Glutamatergic neuron (in vitro differentiated cells): ENCODE measurements at places on chromosomes 7 and 10.

DNA sequence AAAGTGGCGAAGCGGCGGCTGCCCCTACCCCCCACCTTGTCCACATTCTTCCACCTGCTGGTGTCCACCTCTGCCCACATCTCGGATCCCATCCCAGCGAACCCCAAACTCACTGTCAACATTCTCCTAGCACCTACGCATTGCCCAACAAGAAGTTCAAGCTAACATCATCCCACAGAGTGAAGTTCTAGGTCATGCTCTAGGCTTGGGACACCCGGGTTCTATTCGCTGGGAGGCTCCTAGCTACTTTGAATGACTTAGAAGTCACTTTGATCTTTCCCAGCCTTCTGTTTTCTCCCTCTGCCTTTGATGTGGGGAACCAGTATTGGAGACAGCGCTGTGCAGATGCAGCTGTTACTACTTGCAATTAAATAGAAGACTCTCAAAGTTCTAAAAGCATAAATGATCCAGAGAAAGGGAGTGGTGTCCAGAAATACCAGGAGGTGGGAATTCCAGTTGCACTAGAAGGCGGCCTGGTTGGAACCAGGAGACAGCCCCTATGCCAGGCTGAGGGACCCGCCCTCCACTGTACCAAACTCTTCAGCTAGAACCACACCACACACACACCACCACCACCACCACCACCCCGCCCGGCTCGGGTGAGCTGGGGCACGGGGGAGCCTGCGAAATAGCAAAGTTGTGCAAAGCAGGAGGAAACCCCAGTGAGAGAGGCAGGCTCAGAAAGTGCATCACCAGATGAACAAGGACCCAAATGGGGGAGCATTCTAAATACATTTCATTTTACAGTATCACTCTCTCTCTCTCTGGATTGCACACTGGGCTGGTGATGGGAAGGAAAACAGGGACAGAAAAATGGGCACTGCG is 5.5 kb upstream of the VGF start:
- no peak for DNase-seq

- DNase-seq: no peak
Measured at GRCh38 chr10:124619195-124619594, 125.0 kb downstream of the FAM53B start.

- no peak for DNase-seq
Measured at GRCh38 chr10:125093199-125093973, 67.0 kb downstream of the CTBP2 start.

- no peak for DNase-seq
Measured at GRCh38 chr7:22819476-22819875, 3.2 kb downstream of the TOMM7 start.

DNA sequence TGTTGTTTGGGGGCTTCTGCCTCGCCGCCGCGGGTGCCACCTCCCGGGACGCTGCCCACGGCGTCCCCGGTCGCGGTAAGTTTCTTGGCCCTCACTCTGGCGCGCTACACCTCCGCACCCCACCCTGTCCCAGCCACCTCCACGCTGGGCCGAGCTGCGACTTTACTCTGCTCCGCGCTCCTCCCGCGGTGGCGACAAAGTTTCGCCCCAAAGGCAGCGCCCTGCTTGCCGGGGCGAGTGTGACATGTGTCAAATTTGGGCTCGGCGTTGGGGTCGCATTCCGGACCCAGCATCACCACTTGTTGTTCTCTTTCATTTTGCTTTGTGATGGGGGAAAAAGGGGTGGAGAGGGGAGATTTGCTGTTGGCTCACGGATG is 167.7 kb upstream of the PPP1R3A start:
- peak; percentile 40 for DNase-seq

DNA sequence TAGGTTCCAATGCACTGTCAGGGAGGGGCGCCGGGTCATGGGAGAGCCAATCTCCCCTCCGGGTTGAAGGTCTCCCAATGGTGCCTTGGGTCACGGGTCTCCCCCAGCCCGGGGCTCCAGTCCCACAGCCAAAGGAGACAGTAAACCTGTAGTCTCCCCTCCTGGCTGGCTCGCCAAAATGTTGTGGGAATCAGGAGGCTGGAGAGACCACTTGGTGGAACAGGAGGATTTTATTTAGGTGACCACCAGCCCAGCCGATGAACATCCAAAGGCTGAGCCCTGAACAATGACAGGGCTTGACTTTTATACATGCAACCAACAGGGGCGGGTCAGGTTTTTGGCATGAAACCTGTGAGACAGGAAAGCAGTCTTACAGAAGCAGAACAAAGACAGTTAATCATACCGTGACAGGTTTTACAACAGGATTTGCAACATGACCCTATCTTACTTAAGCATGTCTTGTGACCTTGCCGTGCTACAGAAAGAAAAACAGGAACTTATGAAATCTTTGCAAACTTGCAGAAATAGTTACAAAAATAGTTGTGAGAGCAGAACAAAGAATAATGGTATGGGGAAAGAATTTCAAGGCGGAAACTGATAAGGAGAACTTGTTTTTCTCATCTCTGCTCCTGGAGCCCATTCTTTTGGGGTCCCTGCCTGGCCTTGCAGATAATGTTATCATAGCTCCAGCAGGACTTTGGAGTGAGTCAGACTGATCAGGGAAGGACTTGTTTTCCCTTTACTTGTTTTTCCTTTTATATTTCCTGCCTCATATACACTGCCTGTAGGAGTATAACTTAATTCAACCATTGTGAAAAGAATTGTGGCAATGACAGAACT is 7.1 kb downstream of the ERV3-1 start:
- DNase-seq: no peak

DNA sequence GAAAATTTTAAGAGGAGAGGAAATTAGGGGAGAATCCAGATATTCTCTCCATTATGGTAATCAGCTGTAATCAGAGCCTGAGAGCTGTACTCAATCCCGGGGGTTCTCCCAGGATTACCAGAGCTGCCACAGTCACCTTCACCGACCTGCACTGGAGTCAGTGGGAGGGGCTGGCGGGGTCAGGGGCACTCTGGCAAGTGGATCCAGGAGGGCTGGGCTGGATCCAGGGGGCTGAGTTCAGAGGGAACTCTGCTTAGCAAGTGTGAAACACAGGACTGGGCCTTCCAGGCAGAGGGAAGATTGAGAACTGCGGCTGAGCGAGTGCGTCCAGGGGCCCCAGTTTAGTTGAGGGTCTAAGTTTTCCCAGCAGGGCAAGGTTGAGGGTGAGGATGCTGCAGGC is 89.2 kb downstream of the BMS1 start:
- no peak for DNase-seq

DNA sequence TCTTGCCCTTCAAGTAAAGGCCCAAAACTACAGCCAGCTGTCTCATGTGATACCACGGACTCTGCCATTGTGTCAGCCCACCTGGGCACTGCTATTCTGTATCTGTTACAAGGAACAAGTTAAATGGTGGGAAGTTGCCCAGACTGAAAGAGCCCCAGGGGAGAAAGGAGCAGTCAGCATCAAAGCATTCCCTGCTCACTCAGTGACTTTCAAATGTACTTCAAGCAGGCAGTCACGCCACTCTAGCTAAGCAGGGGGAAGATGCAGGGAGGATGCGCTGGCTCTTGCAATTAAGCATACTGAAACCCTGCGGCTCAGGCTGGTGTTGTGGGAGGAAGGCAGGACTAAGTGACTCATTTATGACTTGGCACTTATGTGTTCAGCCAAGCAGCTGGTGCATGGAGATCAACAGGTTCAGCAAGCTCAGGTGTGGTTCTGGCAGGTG is 1249.6 kb downstream of the TYW1 start:
- DNase-seq: no peak

DNA sequence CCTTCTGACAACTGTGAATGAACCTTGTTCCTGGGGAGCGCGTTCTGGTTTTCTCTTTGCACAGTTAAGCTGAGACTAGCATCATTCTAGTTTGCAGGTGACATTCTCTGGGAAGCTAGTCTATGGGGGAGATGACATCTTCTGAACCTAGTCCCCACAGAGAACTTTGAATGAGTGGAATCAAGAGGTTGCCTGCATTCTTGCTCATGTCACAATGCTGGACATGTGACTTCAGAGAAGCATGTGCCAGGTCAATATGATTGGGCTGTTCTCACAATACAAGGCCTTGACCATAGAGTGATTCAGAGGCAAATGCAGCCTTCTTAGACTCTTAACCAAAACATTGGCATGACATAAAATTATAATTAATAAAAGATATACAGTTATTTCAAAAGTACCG is 22.1 kb downstream of the KLLN start:
- no peak for DNase-seq

DNA sequence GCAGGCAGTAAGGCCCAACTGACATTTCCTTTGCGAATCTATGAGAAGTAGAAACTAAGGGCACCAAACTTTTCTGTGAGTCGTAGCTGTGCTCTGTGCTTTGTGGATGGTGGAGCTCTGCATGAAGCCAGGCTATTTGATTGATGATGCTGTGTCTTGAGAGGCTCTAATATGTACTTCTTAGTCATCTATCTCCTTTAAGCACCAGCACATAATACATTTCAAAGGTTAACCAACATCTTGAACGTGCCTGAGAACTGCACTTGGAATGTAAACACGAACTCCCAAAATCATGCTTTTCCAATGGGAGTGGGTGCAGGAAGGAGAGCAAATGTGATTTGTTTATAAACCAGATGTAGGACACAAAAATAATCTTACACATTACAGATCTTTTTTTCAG is 411.6 kb downstream of the PARD3 start:
- DNase-seq: no peak

DNA sequence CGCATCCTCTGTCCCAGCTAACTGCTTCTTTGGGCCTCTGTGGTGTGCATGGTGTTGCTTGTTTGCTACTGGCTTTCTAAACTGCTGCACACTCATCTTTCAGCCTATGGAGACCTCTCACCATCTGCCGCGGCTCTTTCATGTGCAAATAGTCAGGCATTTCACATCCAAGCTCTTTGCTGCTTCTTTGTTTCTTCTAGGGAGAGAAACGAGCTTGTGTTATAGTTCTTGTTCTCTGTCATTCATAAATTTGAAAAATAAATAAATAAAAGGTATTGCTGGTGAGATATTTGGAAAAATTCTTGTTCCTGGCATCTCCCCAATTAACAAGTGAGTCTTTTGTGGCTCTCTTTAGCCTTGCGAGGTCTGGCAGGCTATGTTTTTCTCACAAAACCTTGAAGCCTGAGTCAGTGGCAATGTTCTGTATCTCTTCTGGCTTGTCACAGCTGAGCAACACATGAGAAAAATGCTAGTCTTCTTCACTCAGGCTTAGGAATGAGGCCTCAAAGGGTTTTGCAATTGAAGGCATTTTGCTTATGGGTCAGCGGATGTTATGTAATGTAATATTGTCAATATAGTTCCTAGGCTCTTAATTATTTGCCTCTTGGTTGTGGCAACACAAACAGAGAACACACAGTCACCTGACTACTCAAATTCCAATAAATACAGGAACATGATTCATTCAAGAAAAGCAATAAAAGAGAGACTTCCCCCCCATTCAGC is 274.0 kb downstream of the FRMD4A start:
- peak; percentile 53 for DNase-seq

DNA sequence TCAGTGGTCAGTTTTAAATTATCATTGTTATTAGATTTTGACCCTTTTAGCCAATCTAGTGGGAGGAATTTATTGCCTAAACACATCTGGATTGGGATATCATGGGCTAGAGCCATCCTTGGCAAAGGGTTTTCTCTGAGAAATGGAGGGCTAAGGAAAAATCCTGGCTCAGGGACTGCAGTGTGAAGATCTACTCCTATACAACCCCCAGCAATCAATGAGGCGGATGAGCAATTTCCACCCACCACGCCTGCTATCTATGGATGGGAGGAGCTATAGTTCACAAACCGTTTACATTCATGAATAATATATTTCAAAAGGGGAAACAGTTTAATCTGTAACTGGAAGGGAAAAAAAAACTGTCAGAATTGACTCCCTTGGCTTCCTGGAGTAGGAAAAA is 2.7 kb downstream of the CAV1 start:
- DNase-seq: no peak
